ENCODE measurements at places on chromosomes 16 and 17.

GRCh38 chr17:38958756-38959155, 8.4 kb downstream of the FBXO47 start:
- DNase-seq = no peak

- DNase-seq = no peak
These were observed 55.9 kb downstream of the WDR45B start for GRCh38 chr17:82592289-82592766.

DNA sequence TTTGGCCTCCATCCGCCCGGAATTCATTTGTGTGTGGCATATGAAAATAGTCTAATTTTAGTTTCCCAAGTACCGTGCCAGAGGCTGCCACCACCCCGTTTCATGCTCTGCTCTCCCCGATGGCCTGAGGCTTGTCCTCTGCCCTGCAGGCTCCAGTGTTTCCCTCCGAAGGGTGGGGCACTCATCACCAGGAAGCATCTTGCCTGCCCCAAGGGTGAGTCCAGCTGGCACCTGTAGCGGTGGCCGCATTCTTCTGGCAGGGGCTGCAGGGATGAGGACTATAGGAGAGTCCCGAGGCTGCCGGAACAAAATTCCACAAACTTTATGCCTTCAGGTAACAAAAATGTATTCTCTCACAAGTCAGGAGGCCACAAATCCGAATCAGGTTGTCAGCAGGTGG, 23.1 kb upstream of the CMIP start:
- DNase-seq = no peak

GRCh38 chr17:66430846-66431795, 128.7 kb downstream of the PRKCA start:
- no peak for DNase-seq

- DNase-seq = no peak
These were observed 579.1 kb upstream of the RBFOX1 start for GRCh38 chr16:6753553-6753952.

GRCh38 chr16:75029854-75030253, 31.0 kb downstream of the ZNRF1 start:
- DNase-seq = no peak

DNA sequence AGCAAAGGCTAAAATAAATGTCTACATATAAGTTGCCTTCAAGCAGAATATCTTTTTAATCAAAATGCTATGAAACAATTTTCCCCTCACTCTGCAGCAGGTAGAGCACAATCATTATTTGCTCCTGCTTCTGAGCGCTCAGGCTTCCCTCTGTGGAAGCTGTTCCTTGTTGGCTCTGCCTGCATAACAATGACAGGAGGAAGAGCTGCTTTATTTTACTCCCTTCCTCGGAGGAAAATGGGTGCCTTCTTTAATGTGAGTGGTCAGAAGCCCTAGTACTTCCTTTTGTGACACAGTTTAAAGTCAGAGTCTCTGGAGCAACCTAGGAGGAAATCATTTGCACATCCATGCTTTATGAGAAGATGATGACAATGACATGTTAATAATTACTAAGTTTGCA, 492.1 kb downstream of the CDH8 start:
- no peak for DNase-seq

GRCh38 chr16:50207652-50208051, 54.5 kb downstream of the TENT4B start:
- DNase-seq = no peak

DNA sequence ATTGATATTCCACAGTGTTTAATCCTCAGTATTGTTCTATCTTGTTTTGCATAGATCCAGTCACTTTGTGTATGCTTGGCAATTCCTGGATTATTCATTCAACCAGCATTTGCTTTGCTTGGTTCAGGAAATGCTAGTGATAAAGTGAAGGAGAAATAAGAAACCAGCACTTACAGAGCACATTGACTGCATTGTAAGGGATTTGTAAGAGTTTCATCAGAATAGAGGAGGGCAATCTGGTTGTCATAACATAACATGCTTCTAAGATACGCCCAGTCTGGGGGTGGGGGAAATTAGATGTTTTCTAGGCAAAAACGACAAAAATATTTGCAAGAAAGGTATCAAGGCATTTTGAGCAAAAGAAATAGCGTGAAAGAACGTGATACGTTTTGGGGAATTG, 40.4 kb downstream of the TNRC6A start:
- DNase-seq = peak; percentile 22

DNA sequence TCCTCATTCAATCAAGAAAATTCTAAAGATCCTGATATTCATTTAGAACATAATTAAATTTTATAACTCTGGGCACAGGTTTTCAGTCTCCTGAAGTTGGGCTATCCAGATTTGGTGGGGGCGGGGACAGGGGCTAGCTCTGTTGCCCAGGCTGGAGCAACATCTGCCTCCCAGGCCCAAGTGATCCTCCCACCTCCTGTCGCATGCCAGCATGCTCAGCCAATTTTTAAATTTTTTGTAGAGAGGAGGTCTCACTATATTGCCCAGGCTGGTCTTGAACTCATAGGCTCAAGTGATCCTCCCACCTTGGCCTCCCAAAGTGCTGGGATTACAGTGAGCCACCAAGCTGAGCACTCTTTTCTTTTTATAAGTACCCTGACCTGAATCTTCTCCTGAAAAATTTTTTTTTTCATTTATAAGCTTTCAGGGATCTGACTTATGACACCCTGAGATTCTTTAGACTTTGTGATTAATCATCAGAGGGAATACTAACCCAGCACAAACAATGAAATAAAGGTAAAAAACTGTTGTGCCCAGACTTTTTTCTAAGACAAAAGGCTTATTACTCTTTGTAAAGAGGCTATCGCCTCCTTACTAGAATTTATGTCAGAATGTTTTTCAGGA, 62.6 kb downstream of the TUBD1 start:
- DNase-seq = peak; percentile 86

DNA sequence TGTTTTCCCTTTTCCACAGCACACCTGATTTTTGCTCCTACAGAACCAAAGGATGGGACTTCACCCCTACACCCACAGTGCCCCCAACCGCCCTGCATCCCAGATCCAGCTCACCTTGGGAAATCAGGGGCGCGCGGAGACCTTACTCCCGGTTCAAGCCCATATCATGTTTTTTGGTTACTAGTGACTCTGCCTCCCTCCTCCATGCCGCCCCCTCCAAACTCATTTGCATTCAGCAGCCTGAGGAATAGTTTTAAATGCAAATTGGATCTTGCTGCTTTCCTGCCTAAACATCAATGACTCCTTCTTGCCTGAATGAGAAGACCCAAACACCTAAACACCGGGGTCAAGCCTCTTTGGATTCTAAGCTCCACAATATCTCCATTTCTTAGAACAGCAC, 331.8 kb downstream of the TMEM114 start:
- no peak for DNase-seq

DNA sequence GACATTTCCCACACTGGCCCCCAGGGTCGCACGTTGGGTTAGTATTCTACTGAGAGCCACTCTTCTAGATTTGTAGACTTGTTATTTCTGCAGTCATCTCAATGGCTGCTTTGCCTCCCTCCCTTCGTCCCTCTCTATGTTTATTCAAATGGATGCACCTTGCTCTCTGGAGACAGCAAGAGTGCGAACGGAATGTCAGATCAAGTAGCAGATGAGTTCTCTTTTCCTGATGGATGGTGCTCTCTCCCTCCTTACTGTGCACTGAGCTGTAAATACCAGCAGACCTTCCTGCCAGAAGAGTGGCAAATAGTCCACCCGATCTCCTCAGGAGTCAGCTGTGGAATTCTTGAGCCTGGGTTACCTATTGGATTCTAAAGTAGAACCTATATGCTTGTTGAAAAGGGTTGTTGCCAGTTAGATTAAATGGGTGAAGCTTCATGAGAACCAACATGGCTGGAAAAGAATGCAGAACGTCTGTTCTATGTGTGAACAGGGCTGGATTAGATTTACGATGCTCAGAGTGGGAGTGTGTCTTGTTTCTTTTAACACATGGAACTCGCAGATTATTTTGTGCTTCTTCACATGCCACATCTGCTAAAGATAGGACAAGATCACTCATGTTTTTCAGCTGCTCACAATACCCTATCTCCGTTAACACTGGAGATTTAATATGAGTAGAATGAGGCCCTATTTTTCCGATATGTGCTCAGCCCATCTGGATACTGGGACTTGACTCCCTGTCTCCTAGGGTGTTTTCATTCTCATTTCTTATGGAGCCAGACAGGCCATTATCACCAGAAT, 6.1 kb downstream of the GNAO1 start:
- peak; percentile 20 for DNase-seq

All from NCI-H524 (cell line).